ENCODE measurements at places on chromosomes 6 and 20.

DNA sequence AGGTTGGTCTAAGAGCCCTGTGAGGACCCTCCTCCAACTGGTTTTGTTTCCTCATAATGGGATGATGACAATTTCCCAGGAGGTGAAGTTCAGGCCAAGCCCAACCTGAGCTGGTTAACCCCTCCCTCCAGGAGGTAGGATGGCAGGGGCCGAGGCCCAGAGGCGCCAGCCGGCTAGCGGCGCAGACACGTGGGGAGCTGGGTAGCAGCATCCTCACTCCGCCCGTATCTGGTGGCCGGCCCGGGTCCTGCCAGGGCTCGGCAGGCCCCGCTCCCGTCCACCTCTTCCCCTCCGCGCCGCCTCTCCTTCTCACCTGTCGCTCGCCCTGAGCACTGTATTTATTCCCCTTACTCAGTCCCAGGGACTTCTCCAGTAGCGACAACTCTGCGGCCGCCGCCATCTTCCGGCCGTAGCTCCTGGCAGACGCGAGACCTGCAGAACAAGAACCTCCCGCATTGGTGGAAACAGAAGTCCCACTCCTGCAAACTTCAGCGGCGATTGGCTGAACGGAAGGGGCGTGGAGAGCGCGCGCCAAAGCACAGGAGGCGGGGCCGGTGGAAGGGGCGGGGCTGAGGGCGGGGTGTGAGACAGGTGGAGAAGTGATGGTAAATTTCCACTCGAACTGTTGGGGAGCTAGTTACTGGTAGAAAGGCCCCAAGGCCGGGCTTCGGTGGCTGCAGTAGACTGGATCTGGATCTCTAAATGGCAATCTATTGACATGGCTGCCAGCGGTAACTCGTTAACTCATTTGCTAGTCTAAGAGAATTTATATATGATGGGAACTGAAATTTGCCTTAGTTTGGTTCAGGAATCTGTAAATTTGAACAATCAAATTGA is at the start of gene EEF1E1:
Gene EEF1E1 (minus strand): TSS at position 427 of the 837 bp plus-strand sequence. CDS start 27 bp downstream, at position 400.
- peak; percentile 90 for DNase-seq

- peak; percentile 13 for DNase-seq
These were observed 1608.8 kb downstream of the GRIK2 start for GRCh38 chr6:103002282-103002681.

GRCh38 chr6:78089531-78089930 is 436.7 kb downstream of the MEI4 start:
- DNase-seq, result no peak

- DNase-seq, result no peak
These were observed 440.2 kb downstream of the TBC1D32 start for GRCh38 chr6:120894077-120894476.

GRCh38 chr6:16236631-16237199 is 1.7 kb upstream of the GMPR start:
- no peak for DNase-seq

GRCh38 chr6:5590187-5590586 is 328.9 kb downstream of the FARS2 start:
- DNase-seq, result no peak

DNA sequence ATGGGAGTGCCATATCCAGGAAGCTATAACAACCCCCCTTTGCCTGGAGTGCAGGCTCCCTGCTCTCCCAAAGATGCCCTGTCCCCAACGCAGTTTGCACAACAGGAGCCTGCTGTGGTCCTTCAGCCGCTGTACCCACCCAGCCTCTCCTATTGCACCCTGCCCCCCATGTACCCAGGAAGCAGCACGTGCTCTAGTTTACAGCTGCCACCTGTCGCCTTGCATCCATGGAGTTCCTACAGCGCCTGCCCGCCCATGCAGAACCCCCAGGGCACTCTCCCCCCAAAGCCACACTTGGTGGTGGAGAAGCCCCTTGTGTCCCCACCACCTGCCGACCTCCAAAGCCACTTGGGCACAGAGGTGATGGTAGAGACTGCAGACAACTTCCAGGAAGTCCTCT is 56.7 kb upstream of the TMEM181 start:
- DNase-seq, result no peak

- DNase-seq, result no peak
These were observed 7.4 kb downstream of the FOXO3 start for GRCh38 chr6:108568101-108568500.
